ENCODE measurements at places on chromosomes 12 and 14.
A peak's percentile ranks its signal among the peaks of the same experiment; 100 is the strongest.

- DNase-seq, result no peak
These were observed 5.1 kb downstream of the UNG start for GRCh38 chr12:109102491-109102890.

- no peak for DNase-seq
These were observed 207.0 kb downstream of the MYRFL start for GRCh38 chr12:70032076-70032475.

GRCh38 chr14:41859336-41859735, 252.7 kb downstream of the LRFN5 start:
- no peak for DNase-seq

DNA sequence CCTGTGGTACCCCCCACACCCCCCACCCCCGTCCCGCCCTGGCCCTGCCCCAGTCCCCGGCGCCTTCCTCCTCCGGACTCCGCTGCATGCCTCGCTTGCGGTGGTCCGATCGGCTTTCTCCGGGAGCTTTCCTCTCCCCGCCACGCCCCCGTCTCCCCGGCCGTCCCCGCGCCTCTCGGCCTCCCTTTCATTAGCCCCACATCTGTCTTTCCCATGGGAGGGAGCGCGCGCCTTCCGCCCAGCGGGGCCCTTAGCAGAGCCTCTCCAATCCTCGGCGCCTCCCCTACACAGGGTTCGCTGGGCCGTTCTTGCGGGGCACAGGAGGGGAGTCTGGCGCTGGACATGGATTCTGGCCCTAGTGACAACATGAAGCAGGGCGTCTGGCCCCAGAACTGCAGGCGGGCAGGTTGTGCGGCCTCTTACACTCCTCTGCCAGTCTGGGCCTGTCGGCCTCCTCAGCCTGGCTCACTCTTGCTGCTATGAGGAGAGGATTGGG, 1.5 kb upstream of the EFS start:
- DNase-seq, result peak; percentile 77

GRCh38 chr12:6684609-6685008, 4.6 kb downstream of the ZNF384 start:
- DNase-seq, result peak; percentile 30

DNA sequence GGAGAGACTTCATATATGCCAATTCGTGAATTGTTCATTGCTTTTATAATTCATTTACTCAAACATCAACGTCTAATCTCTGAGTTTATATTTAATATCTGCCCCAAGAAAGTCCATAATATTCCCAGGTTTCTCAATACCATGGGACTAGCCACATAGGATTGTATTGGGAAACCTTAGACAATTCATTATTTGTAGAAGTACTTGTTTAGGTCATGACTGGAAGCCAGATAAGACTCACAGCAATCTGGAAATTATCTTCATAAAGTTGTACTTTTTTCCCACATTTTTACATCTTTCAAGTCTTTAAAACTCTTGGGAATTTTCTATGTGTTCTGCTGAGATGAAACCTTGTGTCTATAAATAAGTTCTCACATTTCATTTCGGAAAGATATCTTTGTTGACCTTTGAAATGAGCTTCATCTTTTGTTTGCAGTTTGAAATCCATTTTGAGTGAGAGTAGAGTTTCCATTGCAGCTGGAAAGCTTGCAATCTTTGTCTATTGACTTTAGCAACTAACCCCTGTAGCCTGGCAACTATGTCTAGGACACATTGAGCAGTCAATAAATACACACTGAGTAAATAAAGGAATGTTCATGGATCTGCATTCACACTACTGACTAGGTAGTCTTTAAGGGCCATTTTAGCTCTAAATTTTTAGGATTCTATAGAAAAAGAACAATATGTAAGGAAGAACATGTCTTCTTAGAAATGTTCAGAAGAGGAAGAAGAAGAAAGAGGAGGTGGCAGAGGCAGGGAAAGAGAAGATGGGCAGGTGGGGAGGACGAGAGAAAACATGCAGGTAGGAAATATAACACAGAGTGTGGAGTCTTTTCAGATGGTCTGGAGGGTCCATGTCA, 154.4 kb downstream of the LRIG3 start:
- DNase-seq, result no peak

DNA sequence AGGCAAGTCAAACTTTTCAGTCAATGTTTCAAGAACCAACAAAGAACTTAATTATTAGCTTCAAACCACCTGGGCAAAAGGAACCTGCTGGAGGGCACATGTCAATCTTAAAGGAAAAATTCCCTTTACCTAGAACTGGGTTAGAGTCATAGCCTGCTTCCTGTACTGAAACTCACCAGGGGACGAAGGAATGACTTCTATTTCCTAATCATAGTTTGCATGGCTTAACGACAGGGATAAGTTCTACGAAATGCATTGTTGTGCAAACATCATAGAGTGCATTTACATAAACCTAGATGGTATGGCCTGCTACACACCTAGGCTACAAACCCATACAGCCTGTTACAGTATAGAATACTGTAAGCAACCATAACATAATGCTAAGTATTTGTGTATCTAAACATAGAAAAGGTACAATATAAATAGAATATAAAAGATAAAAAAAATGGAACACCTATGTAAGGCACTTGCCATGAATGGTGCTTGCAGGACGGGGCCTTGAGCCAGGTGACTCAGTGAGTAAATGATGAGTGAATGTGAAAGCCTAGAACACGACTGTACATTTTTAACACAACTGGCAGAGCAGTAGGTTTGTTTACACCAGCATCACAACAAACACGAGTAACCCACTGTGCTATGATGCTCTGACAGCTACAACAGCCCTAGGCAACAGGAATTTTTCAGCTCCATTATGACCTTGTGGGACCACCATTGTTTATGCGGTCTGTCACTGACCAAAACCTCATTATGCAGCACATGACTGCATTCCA, 234.9 kb upstream of the CAND1 start:
- peak; percentile 33 for DNase-seq

GRCh38 chr14:86766469-86766868, 1226.5 kb downstream of the GALC start:
- peak; percentile 43 for DNase-seq

GRCh38 chr14:85124631-85125290, 405.2 kb upstream of the FLRT2 start:
- peak; percentile 8 for DNase-seq

GRCh38 chr12:124498275-124499189, 68.9 kb downstream of the NCOR2 start:
- peak; percentile 89 for DNase-seq

DNA sequence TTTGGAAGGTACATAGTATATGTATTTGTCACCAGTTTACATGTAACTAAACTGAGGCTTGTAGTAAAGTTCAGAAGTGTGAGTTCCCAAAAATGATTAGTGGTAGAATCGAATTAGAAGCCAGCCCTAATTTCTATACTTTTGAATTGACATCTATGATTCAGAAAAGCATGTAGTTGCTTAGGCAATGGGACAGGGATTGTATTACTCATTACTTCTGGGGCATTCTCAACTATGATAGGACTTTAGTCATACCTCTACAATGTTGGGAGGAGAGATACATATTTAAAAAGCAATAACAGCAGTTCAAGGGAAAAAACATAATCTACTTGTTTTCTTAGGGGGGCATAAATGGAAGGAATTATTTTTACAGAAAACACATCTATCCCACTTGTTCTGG, 277.9 kb upstream of the E2F7 start:
- DNase-seq, result peak; percentile 67

- peak; percentile 27 for DNase-seq
These were observed 25.6 kb upstream of the SLC2A3 start for GRCh38 chr12:7961395-7962178.

- peak; percentile 73 for DNase-seq
These were observed 10.2 kb downstream of the TPCN1 start for GRCh38 chr12:113231235-113232088.

- no peak for DNase-seq
These were observed 209.8 kb upstream of the NUDT4 start for GRCh38 chr12:93167841-93168492.

DNA sequence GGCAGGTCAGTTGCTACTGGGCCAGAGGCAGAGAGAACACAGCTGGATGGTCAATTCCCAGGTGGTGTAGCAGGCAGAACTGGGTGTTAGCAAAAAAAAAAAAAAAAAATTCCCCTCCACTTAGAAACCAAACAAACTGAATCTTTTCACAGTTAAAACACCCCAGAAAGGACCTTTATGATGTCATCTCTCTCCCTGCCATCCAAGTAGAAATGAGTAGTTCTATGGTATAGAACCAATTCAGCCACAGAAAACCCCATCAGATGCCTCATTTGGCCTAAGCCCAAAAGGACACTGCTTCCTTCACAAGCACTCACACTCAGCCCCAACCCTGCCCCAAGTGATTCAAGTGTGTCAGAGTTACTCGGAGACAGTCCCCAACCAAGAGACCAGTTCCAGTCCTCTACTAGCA, 230.8 kb downstream of the DPF3 start:
- DNase-seq, result no peak

DNA sequence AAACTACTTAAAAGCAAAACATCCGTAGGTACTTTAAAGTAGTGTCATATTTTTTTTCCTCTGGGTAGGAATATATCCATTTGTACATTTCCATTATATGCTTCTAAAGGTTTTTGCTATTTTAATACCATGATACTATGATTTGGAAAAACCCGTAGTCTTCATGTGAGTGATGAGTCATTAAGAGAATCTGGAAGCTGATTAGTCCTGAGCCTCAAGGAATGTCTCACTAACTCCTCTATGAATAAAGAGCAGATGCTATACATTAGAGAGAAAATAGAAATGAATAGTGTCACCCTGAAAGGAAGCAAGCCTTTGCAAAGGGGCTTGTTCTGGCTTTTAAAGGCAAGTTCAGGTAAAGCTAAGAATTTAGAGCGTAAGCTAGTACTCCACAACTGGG, 432.1 kb downstream of the CCDC91 start:
- peak; percentile 75 for DNase-seq

- DNase-seq, result peak; percentile 34
These were observed 45.7 kb downstream of the TEAD4 start for GRCh38 chr12:3004655-3005565.

GRCh38 chr14:41154143-41154807, 452.4 kb upstream of the LRFN5 start:
- DNase-seq, result no peak

DNA sequence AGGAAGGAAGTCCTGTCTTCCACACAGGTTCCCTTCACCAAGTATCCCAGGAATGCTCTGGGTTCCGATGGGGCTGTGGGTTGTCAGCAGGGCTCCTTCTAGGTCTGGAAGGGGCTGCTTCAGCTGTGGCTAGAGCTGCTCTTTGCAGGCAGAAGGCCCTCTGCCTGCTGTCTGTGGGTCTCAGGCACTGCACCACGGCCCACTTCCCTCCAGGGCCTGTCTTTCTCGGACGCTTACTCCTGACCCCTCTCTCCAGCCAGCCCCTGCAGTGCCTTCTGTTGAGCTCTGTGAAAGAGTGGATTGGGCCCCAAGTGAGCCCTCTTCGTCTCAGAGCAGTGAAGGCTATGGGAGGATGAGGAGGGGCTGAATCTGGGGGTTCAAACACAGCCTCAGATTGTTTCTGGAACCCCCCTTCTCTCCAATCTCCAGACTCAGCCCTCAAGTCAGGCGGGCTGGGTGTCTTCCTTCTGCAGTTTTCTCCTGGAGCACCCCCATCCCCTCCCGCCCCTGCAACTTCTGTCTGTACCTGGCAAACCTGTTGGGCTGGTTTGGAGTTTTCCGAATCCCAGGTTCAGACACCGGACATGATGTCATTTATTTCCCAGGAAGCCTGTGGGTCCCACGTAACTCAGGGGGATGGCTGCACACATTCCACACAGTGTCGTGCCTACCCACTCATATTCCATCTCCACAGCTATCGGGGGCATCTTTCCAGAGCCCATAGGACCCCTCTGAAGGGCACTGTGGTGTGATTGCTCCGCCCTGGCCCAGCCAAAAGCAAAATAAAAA, 24.9 kb upstream of the SPPL3 start:
- DNase-seq, result no peak

DNA sequence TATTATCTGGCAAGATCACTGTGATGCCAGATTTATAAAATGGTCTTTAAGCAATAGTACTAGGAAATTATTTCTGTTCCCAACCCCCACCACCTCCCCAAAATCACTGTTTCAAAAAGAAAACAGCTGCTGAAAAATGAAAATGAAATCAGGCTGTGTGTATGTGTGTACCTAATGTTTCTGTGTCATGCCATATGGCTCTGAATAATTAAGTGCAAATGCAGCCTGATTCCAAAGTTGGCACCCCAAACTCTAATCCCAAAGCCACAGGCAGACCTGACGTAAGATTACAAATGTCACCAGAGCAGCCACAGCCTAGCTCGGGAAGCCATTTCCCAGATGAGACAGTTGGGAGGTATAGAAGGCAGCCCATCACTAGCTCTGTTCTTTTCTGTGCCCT, 175.5 kb downstream of the MED13L start:
- DNase-seq, result no peak

DNA sequence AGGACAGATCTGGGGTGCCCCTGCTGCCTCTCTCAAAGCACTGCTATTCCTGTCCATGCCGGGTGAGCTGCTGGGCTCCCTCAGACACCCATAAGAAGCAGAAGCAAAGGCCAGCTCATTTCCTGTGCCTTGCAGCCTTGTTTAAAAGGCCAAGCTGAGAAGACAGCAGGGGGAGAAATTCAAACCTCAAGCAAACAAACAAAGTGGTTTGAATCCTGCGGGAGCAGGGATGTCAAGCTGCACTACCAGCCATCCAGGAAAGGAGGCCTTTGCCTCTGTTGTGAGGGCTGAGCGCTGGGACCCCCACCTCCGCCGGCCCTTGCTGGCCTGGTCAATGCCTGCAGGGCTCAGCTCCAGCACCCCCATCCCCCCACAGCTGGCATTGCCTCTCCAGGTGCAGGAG, 176.5 kb downstream of the PIWIL1 start:
- no peak for DNase-seq

DNA sequence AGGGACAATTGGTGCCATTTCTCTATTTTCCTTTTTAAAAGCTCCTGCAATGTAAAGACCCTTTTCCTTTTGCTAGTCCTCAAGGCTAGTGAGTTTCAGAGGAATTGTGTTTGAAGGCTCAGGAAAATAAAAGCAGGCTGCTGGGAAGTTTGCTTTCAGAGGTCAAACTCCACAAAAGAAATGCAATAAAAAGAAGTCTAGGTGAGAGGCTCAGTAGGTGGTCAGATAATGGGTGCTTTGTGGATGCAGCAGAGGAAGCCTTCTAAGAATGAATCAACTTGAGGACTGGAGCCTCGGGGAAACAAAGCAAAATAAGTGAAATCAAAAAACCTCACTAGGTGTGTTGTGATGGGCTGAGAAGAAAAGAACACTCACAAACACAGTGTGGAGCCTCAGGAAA, 10.3 kb downstream of the CCDC175 start:
- DNase-seq, result no peak
